ENCODE measurements at places on chromosomes 7 and 10.

DNA sequence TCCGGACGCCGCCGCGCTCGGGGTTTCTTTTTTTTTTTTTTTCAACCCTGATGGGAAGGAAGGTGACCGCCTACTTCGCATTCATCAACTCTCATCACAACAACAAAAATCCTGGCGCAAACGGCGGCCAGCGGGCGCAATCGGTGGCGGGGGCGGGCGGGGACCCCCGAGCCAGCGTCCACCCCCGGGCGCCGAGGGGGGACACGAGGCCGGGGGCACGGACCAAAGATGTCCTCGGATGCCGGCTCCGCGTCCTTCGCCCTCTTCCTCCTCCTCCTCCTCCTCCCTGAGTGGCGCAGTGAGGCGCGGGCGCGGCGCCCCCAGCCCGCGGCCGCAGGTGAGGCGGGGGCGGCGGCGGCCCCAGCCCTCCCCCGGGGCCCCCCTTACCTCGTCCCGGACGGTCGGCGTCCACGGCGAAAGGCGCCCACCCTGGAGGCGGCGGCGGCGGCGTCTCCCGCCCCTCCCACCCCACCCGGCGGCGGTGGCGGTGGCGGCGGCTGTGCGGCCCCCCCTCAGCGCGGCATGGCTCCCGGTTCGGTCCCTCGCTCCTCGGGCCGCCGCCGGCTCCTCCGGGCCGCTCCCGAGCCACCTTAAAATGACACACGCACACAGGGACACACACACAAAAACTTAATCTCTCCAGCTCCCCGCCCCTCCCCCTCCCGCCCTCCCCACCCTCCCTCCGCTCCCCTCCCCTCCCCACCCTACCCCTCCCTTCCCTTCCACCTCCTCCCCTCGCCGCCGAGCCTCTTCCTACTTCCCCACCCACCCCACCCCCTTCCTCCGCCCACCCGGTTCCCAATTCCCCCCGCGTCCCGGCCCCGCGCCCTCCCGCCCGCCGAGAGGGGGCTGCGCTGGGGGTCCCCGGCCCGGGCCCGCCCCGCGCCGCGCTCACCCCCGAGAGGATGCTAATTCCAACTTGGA, at the start of gene CTBP2:
Gene CTBP2 (minus strand): TSS at position 632 of the 924 bp plus-strand sequence.
- DNase-seq = no peak

- DNase-seq = no peak
Observed at GRCh38 chr10:61897671-61898434, 3.6 kb upstream of the ARID5B start.

GRCh38 chr7:154373956-154374355, 321.8 kb downstream of the DPP6 start:
- DNase-seq = no peak

GRCh38 chr10:14146025-14146424, 184.7 kb downstream of the FRMD4A start:
- DNase-seq = no peak

- no peak for DNase-seq
Observed at GRCh38 chr7:106814887-106815286, 50.2 kb upstream of the PIK3CG start.

DNA sequence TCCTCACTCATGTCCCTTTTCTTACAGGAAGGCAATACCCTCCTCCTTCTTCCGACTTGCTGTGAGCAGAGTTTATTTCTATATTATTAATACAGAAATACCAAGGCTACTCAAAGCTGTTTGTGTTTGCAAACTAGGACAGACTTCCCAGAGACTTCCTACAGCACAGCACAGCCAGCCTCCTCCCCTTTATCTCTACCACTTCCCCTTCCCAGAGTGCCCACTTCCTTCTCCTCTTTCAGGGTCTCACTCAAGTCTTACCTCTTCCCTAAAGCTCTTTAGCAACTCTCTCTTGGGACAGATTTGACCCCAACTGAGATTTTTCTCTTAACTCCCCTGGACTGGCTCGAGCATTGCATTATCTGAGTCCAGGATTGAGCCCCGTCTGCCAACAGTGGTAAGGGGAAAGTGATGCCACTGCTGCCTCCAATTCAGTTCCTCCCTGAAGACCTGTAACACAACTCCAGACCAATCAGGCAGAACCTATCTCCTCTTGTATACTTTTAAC, 5.5 kb upstream of the LRGUK start:
- no peak for DNase-seq
